Stimulated activated CD4-positive, alpha-beta T cell treated with anti-CD3 and anti-CD28 coated beads, Interleukin-1b, Interleukin-23, amount 100 ng/mL, for 1 hour (primary cell): ENCODE measurements at places on chromosomes 5 and 9.

GRCh38 chr9:19000133-19000532 lies 32.9 kb downstream of the SAXO1 start:
- DNase-seq, result no peak

DNA sequence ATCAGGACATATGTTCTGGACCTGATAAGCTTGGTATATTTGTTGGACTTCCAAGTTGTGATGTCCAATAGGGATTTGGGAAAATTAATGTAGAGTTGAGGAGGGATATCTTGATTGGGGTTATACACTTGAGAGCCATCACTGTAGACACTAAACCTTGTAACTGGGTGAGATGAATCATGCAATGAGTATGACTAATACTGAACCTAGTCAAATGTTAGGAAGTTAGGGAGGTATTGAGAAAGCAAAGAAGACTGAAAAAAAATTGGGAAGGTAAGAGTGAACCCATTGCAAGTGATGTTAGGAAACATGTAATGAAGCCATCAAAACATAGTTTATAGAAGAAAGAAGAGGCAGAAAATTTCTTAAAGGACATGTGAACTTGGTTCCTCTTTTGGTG lies 668.4 kb upstream of the CDH9 start:
- DNase-seq, result no peak

- DNase-seq, result no peak
Measured at GRCh38 chr9:112890106-112891081, at the start of gene SLC46A2. TSS of gene SLC46A2 (minus strand) at chr9:112890876. CDS start at chr9:112890681, 195 bp downstream.

GRCh38 chr5:67154556-67155206 lies 41.9 kb downstream of the CD180 start:
- no peak for DNase-seq

DNA sequence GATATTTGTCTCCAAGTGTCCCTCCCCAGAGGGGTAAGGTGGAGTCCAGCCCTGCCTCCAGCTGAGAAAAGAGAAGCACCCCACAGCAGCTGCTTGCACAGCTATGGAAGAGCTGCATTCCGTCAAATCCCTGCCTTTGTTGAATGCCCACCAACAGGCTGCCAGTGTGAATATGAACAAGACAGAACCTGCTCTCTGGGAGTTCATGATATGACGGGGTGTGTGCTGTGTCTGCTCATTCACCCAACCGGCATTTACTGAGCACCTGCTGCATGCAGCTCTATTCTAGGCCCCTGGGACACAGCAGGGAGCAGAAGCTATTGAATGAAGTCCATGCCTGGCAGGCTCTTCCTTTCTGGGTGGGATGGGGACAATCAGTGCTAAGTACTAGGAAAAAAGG lies 238.8 kb downstream of the GADD45G start:
- no peak for DNase-seq

- no peak for DNase-seq
Measured at GRCh38 chr9:74824654-74825053, 63.1 kb downstream of the TRPM6 start.
